Pancreas (tissue), 10 donors: ENCODE measurements at places on chromosomes 5 and 9. TPM values are rescaled to one million over a fixed set of nuclear protein-coding genes. Genes with fewer than 3 reads are reported as not detected.

The NUTM2G gene
- not detected for total RNA-seq

The MRPL50 gene
- 6.9 TPM for total RNA-seq

The CAMK4 gene
- 1.3 TPM for total RNA-seq

The NME5 gene
- 2.6 TPM for total RNA-seq

DNA sequence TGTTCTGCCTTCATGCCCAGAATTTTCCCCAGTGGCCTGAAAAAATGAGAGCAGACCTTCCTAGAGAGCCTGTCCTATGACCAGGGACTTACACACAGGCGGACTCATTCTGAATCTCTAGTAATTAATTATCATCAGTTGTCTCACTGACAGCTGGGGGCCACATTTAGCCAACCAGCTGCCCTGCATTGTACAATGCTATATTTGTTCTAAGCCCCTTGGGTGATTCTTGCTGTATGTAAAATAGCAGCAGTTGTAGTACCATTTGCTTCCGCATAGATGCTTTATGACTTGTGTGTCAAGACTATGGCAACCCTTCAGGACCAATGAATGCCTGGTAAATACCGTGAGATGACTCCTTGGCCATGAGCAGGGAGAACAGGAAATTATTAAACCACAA, 415.4 kb upstream of the SEMA6A start:
- no peaks in the 10 kb centered on the region for H3K4me1 ChIP-seq
- no peak for DNase-seq
- H3K27ac ChIP-seq = no peak overlapping the region
- no peak overlapping the region for H3K4me3 ChIP-seq
- H3K27me3 ChIP-seq = no peaks in the 10 kb centered on the region

DNA sequence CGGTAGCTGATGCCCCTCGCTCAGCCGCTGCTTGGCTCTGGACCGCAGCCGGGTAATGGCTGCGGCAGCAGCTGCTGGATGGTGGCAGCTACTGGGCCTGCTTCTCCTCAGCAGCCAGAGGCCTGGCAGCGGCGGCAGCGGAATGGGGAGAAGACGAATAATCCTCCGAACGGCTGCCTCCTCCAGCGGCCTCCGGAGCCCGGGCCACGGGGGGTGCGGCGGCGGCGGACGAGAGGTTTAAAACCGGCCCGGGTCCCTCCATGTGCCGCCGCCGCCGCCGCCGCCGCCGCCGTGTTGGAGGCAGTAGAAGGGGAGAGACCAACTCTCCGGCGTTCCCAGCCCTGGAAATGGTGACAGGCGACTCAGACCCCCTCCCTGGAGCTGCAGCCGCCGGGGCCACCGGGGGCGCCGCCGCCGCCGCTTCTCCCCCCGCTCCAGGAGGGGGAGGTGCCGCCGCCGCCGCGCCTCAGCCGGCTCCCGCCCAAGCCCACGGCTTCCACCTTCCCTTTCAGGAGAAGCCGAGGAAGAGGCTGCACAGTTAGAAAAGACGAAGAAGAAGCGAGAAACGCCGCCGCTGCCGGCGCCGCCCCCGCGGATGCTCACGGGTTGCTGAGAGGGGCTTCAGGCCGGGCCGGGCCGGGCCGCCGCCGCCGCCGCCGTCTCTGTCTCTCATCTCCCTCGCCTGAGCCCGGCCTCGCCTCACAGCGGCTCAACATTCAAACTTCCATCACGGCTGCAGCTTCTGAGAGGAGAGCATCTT, 118.4 kb upstream of the PRSS3 start:
- peak; percentile 62 for DNase-seq
- peak overlapping the region; percentile 30 for H3K27ac ChIP-seq
- no peaks in the 10 kb centered on the region for H3K27me3 ChIP-seq
- H3K4me1 ChIP-seq = no peaks in the 10 kb centered on the region

- DNase-seq = no peak
- H3K4me1 ChIP-seq = peaks cover 73% of the 10 kb centered on the region
- H3K27ac ChIP-seq = peak overlapping the region; percentile 40
- no peaks in the 10 kb centered on the region for H3K27me3 ChIP-seq
- H3K36me3 ChIP-seq = no peaks in the 10 kb centered on the region
These were observed 647 bp downstream of the FREM1 start for GRCh38 chr9:14909601-14909960.

DNA sequence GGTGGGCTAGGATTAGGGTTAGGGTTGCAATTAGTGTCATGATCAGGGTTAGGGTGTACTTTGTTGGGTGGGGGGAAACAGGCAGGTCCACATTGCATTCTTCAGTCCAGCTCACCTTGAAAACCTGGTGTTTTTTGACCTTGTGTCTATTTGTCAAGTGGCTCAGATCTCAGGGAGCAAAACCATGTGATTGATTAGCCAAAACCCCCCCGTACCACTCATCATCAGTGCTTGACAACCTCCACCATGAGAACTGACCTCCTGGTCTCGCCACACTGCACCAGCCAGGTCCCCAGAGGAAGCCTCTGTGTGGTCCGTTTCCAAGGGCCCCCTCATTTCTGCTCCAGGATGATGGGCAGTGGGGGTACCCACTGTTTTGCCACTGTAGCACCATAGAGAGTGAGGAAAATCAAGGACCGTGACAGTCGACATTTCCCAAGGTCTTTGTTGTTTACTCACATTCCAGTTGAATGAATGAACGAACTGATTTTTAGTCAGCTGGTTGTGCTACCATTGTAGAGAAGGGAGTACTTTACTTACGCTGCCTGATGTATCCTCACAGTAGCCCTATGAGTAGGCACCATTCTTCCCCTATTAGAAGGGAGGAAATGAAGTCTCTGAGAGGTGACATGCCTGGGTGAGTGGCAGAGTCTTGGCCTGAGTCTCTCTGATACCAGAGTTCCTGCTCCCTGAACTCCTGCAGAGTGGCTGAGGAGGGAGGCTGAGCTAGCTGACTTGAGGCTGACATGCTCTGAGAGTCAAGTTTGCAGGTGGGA, 84.8 kb downstream of the RAD23B start:
- H3K4me3 ChIP-seq = no peak overlapping the region
- DNase-seq = no peak
- no peaks in the 10 kb centered on the region for H3K36me3 ChIP-seq
- no peaks in the 10 kb centered on the region for H3K27me3 ChIP-seq
- H3K27ac ChIP-seq = no peak overlapping the region
- no peaks in the 10 kb centered on the region for H3K4me1 ChIP-seq

- H3K36me3 ChIP-seq = no peaks in the 10 kb centered on the region
- no peak overlapping the region for H3K4me3 ChIP-seq
- peaks cover under 1% of the 10 kb centered on the region for H3K4me1 ChIP-seq
- H3K27ac ChIP-seq = no peak overlapping the region
- H3K27me3 ChIP-seq = no peaks in the 10 kb centered on the region
These were observed 217.1 kb downstream of the EBF1 start for GRCh38 chr5:158882660-158883059.

DNA sequence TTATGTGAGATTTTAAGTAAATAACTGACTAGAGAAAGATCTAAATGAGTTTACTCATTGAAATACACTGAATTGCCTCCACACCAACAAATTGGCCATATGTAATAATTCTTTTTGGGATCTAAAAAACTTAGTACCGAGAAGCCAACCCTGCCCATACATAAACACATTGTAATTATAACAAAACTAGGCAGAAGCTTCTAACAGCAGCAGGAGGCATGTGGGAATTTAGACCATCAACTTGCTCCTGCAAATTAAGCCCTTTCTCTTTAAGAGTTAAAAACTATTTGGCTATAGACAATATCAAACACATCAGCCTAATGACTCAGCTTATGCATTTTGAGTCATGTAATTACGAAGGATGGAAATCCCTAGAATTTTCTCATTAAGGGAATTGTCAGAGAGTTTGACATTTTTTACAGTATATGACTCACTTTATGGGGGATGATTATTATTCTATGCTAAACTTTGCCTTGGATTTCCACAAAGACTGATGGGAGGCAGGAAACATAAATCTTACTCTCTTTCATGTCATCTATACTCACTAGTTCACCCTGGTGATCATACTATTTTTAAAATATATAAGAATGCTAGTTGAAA, 1.0 kb downstream of the IL7R start:
- no peak for DNase-seq
- no peaks in the 10 kb centered on the region for H3K36me3 ChIP-seq
- H3K4me3 ChIP-seq = no peak overlapping the region
- H3K27ac ChIP-seq = no peak overlapping the region
- H3K4me1 ChIP-seq = no peaks in the 10 kb centered on the region

GRCh38 chr5:33049842-33050241, 338.7 kb downstream of the NPR3 start:
- no peaks in the 10 kb centered on the region for H3K4me1 ChIP-seq
- no peak overlapping the region for H3K27ac ChIP-seq
- DNase-seq = no peak
- no peaks in the 10 kb centered on the region for H3K27me3 ChIP-seq
- no peaks in the 10 kb centered on the region for H3K36me3 ChIP-seq

GRCh38 chr5:63961598-63962161, 565 bp downstream of the HTR1A start:
- H3K36me3 ChIP-seq = no peaks in the 10 kb centered on the region
- H3K4me1 ChIP-seq = no peaks in the 10 kb centered on the region
- DNase-seq = no peak
- no peak overlapping the region for H3K4me3 ChIP-seq
- no peak overlapping the region for H3K27ac ChIP-seq
- peaks cover 5% of the 10 kb centered on the region for H3K27me3 ChIP-seq

GRCh38 chr5:81303563-81303962, 2.2 kb downstream of the ZCCHC9 start:
- no peaks in the 10 kb centered on the region for H3K36me3 ChIP-seq
- H3K27ac ChIP-seq = no peak overlapping the region
- no peak for DNase-seq
- H3K4me1 ChIP-seq = peaks cover 25% of the 10 kb centered on the region
- H3K27me3 ChIP-seq = no peaks in the 10 kb centered on the region

GRCh38 chr5:68436686-68437520, 221.3 kb downstream of the PIK3R1 start:
- no peak overlapping the region for H3K4me3 ChIP-seq
- no peaks in the 10 kb centered on the region for H3K27me3 ChIP-seq
- H3K27ac ChIP-seq = no peak overlapping the region
- no peaks in the 10 kb centered on the region for H3K36me3 ChIP-seq
- H3K4me1 ChIP-seq = no peaks in the 10 kb centered on the region

- no peak overlapping the region for H3K4me3 ChIP-seq
- H3K27me3 ChIP-seq = no peaks in the 10 kb centered on the region
- peaks cover 66% of the 10 kb centered on the region for H3K4me1 ChIP-seq
- no peaks in the 10 kb centered on the region for H3K36me3 ChIP-seq
These were observed 76.7 kb downstream of the ARSB start for GRCh38 chr5:78908173-78909061.

DNA sequence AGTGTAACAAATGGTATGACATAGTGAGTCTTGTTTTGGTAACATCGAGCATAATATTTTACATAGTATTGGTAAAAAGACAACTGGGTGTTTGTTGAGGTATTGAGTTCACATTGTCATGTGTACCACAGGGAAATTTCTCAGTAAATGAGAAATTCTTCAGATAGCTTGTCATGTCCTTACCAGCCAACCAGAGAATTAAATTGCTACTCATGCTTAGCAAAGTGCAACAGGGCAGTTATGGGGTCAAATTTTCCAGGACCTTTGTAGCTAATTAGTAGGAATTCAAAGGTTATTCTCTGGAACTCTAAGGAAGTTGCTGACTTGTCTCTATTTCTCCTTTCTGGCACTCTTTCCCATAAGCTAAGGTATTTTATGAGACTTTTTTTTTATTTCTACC, 595.7 kb downstream of the EFNA5 start:
- no peak overlapping the region for H3K4me3 ChIP-seq
- H3K27ac ChIP-seq = no peak overlapping the region
- no peaks in the 10 kb centered on the region for H3K27me3 ChIP-seq
- H3K36me3 ChIP-seq = no peaks in the 10 kb centered on the region
- no peak for DNase-seq

- H3K4me3 ChIP-seq = no peak overlapping the region
- DNase-seq = no peak
- H3K27ac ChIP-seq = no peak overlapping the region
- H3K36me3 ChIP-seq = no peaks in the 10 kb centered on the region
These were observed 46.7 kb upstream of the RIOK2 start for GRCh38 chr5:97229688-97230285.

DNA sequence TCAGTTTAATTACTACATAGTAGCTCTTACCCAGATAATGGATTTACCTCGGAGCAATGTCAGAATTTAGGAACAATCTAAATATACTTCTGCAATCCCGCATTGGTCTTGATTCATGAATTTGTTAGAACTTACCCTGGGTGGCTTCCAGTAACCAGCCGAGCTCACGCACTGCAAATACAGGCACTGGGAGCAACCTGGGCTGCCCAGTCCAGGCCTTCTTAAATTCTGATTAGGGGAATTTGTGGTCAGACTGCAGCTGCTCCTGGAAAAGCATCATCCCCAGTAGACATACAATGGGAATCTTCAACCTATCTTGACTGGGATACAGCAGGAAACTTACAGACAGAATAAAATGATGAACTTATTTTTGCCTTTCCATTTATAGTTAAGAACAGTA, 270.3 kb downstream of the SPOCK1 start:
- H3K36me3 ChIP-seq = no peaks in the 10 kb centered on the region
- H3K4me3 ChIP-seq = no peak overlapping the region
- no peak for DNase-seq
- no peaks in the 10 kb centered on the region for H3K4me1 ChIP-seq

GRCh38 chr5:52690236-52690768, 97.4 kb upstream of the ITGA1 start:
- H3K27ac ChIP-seq = no peak overlapping the region
- no peak overlapping the region for H3K4me3 ChIP-seq
- no peak for DNase-seq

GRCh38 chr5:8550921-8551320, 682.0 kb downstream of the MTRR start:
- H3K27me3 ChIP-seq = no peaks in the 10 kb centered on the region
- H3K27ac ChIP-seq = no peak overlapping the region
- H3K36me3 ChIP-seq = no peaks in the 10 kb centered on the region
- H3K4me3 ChIP-seq = no peak overlapping the region
- DNase-seq = no peak

DNA sequence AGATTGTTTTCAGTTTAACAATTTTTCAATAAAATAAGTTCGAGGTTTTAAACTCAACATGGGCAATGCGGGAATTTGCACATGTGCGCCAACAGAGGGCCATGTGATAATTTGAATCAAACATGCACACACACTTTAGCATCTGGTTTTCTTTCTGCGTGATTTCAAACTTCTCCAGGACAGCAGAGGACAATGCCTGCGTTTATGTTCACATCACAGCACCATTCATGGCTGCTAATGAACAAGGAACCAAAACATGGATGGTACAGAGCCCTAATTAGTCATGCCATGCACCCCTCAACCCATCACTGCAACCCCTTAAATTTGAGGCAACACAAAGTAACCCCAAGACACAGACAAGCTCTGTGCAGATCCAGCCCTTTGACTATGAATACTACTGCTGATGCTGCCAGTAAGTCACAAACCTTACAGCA, 2.8 kb downstream of the SHC3 start:
- H3K4me3 ChIP-seq = no peak overlapping the region
- peaks cover 12% of the 10 kb centered on the region for H3K4me1 ChIP-seq
- no peaks in the 10 kb centered on the region for H3K36me3 ChIP-seq
- H3K27me3 ChIP-seq = no peaks in the 10 kb centered on the region
- no peak overlapping the region for H3K27ac ChIP-seq
